ENCODE measurements at places on chromosomes 12 and 14.

GRCh38 chr14:35392103-35392502, 12.4 kb downstream of the NFKBIA start:
- DNase-seq, result no peak

- no peak for DNase-seq
These were observed 26.0 kb downstream of the PPFIBP1 start for GRCh38 chr12:27549801-27550652.

- DNase-seq, result peak; percentile 90
These were observed at the start of gene ATP2B1 for GRCh38 chr12:89708565-89709156. Gene ATP2B1 (minus strand): TSS chr12:89708838. CDS start chr12:89655886, 52,952 bp downstream.

DNA sequence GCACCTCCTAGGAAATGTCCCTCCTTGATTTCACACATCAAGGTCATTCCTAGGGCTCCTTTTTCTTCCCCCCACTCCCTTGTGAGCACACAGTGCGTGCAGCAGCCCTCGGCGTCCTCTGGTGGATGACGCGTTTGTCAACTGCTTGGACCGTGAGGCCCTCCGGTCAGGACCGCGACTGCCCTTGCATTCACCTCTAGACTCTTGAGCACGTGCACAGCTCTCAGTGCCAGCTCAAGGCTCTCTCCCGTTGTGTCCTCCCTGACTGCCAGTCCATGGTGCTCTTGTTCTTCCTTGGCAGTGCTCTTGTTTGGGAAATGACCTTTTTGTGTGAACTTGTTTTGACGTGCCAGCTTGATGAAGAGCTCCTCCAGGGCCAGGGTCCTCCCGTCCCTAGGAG, 67.9 kb downstream of the TSPAN9 start:
- no peak for DNase-seq

DNA sequence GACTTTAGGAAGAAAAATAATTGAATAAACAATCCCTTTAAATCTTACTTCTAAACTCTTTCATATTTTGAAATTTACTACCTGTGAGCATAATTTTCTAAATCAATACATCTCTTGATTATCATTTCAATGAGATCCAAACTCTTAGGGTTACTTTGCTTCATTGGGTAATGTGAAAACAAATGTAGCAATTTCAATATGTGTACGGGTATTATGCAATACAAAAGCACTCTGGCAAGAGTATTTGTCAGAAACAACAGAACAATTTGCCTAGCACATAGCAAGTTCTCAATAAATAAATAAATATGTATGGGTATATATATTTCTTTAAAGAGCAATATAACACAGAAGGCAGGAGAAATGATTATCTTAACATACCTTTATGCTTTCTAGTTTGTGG, 77.1 kb downstream of the PLEKHG7 start:
- no peak for DNase-seq

DNA sequence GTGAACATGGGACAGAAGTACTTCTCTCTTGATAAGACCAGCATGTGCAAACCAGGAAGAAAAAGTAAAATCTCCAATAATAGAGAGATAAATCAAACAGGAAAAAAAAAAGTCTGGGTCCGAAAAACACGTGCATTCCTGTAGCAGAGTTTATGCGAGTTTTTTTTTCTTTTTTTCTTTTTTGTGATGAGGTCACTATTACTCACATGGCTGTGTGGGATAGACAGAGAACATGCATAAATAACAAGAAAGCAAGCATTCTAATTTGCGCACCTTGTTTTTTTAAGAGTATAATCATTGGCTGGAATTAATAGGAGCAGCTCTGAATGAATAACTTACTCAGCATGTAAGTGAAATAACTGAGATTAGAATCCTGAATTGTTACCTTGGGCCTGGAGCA, 91.9 kb upstream of the CPM start:
- DNase-seq, result no peak

- DNase-seq, result peak; percentile 79
These were observed 3.0 kb downstream of the SDSL start for GRCh38 chr12:113424915-113425823.

DNA sequence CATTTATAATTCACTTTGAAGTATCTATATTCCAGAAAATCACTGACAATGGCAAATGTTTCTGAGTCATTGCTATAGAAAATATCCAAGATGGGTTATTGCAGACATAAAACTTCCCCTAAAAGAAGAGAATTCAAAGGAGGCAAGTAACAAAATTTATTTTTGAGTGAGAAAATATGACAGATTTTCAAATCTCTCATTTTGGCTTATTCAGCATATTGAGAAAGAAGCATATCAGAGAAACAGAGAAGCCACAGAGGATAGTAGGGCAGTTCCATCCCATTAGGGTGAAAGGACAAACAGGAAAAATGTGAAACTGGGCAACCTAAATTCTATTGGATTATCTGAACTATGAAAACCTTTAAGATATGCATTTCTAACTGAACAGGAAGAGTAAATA, 85.0 kb downstream of the SYT1 start:
- DNase-seq, result no peak

GRCh38 chr12:94553130-94553519, 93.5 kb upstream of the CEP83 start:
- DNase-seq, result no peak

GRCh38 chr12:17372508-17372907, 717.5 kb downstream of the RERGL start:
- no peak for DNase-seq

- DNase-seq, result no peak
These were observed 25.9 kb upstream of the GTF2A1 start for GRCh38 chr14:81246461-81247270.

GRCh38 chr12:56591961-56592360, 38.2 kb downstream of the BAZ2A start:
- DNase-seq, result no peak

- no peak for DNase-seq
These were observed 86.7 kb downstream of the BCL2L14 start for GRCh38 chr12:12157424-12157823.

DNA sequence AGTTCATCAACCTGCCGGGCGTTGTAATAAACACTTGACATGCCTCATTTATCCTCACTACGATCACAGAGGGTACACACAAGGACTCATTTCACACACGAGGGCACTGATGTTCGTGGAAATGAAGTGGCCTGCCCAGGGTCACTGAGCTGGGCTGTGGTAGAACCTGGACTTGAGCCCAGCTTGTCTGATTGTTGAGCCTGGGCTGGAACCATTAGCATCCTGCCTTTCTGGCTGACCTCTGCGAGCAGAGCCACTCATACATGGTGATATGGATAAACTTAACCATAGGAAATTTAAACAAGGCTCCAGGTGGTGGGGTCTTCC, 16.6 kb upstream of the JDP2 start:
- DNase-seq, result no peak

All from activated CD8-positive, alpha-beta memory T cell treated with anti-CD3 and anti-CD28 coated beads for 24 hours (primary cell).